ENCODE measurements at places on chromosomes 4 and X.

DNA sequence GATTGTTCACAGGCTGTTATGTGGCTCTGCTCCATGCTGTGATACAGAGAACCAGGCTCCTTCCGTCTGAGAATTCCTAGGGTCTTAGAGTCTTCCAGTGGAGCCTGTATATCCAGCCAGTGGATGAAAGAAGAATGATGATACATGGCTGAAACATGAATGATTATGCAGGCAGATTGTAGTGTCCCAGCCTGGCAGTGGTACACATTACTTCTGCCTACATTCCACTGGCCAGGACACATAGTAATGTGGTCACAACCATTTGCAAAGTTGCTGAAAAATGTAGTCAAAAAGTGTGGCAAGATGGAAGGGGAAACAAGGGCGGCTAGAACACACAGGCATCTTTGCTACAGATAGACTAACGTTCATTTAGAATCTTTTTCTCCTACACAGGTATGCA lies 4.5 kb upstream of the GBA3 start:
- no peak for DNase-seq

DNA sequence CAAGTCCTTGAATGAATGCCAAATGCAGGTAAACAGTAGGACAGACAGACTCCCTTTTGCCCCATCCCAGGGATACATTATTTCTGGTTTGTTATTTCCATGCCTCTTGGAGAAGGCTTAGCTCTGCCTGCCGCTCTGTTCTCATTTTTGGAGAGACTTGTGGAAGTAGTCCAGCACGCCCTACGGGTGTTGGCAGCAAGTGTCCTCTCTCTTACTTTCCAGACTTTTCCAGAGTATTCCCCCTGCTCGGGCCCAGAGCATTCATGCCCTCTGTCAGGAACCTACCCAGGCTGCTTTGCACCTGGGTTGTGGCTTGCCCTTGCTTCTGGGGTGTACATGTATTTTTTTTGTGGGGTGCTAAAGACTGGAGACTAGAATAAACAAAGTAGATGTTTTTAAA lies 15.3 kb downstream of the SLC34A2 start:
- no peak for DNase-seq

- DNase-seq, result no peak
Observed at GRCh38 chrX:105752338-105752956, 69.9 kb upstream of the NRK start.

GRCh38 chr4:148443512-148444295 lies 1.5 kb upstream of the NR3C2 start:
- DNase-seq, result no peak

DNA sequence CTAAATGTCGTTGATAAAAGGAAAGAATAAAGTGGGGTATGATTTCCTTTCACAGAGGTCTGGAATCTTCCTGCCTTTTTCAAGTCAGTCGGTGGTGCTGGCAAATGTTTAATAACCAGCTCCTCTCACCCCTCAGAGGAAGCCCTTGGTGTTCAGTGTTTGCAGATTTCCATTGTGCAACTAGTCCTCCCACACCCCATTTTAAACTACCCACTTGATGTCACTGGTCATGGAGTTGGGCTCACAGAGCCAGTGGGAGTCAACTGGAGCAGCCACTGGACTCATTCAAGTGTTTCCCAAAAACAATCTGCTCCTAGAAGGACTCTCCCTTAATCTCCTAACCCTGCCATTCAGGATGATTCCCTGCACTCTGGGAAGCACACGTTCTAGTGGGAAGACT lies 149.2 kb downstream of the PTTG2 start:
- no peak for DNase-seq

DNA sequence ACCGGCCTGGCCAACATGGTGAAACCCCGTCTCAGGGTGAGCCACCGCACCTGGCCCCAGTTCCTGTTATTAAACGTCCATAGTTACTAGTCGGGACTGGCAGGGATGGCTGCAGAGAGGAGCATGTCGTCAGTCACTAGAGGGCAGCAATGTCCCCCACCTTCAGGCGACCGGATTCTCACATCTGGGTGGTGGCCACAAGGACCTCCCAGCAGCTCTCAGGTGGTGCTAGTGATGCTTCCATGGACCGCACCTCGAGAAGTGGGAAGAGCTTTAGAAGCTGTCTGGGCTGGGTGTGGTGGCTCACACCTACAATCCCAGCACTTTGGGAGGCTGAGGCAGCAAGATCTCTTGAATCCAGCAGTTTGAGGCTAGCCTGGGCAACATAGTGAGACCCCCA lies 13.3 kb upstream of the IL3RA start:
- peak; percentile 30 for DNase-seq

DNA sequence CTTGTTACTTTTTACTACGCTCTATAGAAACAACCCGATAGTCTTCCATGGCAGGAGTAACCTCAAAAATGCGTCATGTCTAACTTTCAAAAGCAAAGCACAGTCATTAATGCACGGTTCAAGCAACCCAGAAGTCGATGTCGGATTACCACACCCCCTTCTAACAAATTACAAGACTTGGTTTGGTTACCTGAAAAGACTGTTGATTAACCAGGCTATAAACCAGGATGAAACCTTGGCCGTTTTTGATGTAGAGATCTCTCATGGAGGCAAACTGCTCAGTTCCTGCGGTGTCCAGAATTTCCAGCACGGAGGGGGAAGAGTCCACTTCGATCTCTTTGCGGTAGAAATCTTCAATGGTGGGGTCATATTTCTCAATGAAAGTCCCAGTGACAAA lies 2.4 kb downstream of the RAP2C start:
- DNase-seq, result no peak

GRCh38 chr4:98786866-98787265 lies 128.5 kb upstream of the TSPAN5 start:
- DNase-seq, result no peak

- DNase-seq, result no peak
Observed at GRCh38 chrX:1609762-1610161, 5.1 kb upstream of the ASMT start.

DNA sequence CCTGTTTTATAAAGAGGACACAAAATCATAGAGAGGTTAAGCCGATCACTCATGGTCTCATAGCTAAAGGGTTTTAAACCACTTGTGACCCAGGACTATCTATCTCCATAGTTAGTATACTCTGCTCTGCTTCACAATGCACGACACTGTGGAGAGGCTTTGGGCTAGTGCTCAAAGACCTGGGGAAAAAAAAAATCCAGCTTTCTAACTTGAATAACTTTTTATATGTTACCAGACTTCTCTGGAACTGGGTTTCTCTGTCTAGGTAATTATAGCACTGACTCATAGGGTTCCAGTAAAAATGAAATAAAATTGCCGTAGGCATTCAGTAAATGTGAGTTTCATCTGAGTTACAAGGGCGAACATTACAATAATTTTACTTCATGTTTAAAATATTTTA lies 273.7 kb upstream of the TECRL start:
- DNase-seq, result no peak

GRCh38 chr4:24394041-24394440 lies 190.3 kb downstream of the DHX15 start:
- no peak for DNase-seq

- DNase-seq, result peak; percentile 45
Observed at GRCh38 chr4:1579001-1579900, 104.9 kb downstream of the FAM53A start.

DNA sequence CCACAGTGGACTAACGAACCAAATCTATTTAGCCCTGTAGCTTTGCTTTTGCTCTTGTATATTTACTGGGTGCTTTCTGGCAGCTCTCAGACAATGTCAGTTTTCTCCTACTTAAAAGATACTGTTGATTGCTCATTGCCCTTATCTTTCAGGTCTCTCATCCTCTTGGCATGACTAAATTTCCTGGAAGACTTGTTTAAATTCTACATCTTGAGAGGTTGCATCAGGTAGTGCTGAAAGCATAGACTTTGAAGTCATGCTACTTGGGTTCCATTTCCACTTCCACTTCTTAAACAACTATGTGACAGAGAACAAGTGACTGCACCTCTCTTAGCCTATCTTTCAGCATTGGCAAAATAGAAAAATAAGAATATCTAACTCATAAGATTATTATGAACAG lies 8.4 kb downstream of the TDO2 start:
- no peak for DNase-seq

GRCh38 chr4:137510557-137511265 lies 21.6 kb downstream of the PCDH18 start:
- no peak for DNase-seq

GRCh38 chrX:64885850-64886249 lies 90.4 kb downstream of the ZC4H2 start:
- no peak for DNase-seq

DNA sequence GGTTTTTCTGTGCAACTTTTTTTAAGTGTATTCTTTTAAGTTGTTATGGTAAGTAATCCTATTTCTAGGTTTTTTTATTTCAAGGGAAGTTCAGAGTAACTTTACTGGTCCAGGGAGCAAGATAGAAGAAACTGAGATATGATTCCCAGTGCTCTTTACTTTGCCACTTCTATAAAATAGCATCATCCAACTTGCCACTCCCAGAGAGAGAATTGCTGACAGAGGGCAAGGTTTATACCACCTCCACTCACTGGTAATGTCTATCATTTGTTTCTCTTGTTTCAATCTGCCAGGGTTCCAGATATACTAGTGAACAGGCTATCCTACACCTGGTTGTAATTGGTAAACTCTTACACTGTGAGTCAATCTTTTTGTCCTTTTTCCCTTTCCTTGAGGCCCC lies 3.5 kb upstream of the CLCN3 start:
- no peak for DNase-seq

DNA sequence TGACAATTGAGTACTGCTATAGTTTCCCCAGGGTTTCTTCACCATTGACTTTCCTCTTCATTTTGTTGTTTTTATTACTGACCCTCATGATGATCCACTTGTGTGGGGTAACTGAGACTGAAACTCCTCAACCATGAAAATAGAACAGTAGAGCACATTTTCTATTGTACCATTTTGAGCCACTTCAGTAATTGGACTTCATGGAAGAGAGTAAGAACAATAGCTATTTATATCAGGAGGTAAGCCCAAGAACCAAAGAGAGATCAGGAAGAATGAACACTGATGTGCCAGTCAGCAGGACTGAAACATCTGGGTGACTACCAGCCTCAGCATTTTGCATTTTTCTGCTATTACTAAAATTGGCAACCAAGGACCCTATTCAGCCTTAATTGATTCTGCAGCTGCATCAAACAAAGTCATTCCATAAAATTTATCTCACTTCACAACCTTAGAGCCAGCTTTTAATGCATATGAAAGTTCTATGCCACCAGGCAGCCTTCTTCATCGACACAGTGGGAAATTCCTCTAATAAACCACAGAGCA lies 151.4 kb downstream of the BANK1 start:
- DNase-seq, result no peak

DNA sequence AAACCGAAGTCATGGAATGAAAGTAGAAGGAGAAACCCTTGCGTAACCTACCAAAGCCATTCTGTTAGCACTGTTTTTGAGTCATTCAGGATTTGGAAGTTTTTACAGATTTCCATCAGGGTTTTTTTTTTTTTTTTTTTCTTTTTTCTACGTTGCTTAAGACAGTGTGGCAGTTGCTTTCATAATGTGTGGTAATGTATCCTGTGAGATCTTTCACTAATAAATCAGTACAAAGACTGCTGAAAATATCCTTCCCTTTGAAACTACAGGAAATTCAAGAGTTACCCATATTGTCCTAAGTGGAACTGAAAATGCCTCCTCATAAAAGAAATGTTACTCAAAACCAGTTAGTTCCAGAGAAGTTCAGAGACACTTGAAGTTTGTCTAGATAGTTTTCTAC lies 137.8 kb downstream of the RAPGEF2 start:
- DNase-seq, result no peak

GRCh38 chr4:176654565-176655216 lies 138.0 kb downstream of the VEGFC start:
- no peak for DNase-seq

DNA sequence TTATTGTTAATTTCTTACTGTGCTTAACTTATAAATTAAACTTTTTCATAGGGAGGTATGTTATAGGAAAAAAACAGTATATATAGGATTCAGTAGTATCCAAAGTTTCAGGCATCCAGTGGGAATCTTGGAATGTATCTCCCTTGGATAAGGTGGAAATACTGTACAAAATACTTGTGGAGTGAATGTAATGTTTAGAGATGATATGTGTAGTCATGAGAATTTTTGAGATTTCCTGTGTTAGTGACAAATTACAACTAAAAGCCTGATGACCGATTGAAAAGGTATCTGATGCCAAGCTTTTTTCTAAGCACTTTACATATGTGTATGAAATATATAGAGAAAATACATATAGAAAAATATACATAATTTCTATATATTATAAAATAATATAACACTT lies 69.2 kb downstream of the STK32B start:
- DNase-seq, result no peak

- DNase-seq, result no peak
Observed at GRCh38 chr4:167221084-167221483, 13.2 kb downstream of the SPOCK3 start.

DNA sequence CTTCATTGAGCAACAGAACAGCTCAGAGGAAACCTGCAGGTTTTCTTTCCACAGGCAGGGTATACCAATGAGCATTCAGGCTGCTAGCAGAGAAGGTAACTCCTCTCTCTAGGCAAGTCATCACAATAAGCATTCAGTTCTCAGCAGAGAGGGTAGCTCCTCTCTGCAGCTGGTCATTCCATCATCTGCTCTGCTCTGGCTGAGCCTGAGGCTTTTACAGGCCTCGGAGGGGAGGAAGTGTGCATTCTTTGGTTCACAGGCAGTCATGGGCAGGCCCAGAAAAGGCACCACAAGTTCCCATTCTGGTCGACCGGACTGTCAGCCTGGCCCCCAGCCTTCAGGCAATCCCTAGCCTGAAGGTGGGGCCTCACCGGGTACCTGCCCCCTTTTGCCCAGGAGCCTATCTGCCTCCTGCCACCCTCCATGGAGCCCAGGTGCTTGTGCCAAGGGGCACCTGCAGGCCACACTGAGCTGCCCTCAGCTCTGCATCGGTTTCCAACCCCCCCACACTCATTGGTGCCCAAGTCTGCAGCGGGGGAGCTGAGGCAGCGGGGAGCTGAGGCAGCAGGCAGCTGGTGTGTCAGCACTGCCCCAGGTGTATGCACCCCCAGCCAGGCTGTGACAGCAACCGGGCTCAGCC lies 83.1 kb downstream of the PRDM5 start:
- DNase-seq, result no peak

DNA sequence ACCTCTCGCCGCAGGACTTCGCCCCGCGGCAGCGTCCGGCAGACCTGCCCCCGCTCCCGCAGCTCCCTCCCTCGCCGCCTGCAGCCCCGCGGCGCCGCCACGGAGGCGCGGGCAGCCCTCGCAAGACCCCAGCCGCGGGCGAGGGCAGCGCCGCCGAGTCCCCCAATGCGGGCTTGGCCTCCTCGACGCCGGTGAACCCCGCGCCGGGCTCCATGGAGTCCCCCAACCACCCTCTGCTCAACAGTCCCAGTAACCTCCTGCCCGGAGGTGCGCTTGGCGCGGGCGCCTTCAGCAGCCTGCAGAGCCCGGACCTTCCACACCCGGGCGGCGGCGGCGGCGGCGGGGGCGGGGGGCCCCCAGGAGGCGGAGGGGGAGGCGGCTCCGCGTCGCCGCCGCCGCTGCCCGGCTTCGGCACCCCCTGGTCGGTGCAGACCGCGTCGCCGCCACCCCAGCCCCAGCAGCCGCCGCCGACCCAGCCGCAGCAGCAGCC lies 1.2 kb downstream of the CPEB2 start:
- peak; percentile 27 for DNase-seq

- DNase-seq, result no peak
Observed at GRCh38 chr4:98816816-98817215, 112.1 kb downstream of the EIF4E start.

Measured in stimulated activated CD8-positive, alpha-beta memory T cell treated with anti-CD3 and anti-CD28 coated beads, Interleukin-7, amount 100 ng/mL, for 24 hours (primary cell).